Breast epithelium (tissue), 4 donors: ENCODE measurements at places on chromosomes 6 and 20. TPM values are rescaled to one million over a fixed set of nuclear protein-coding genes. Genes with fewer than 3 reads are reported as not detected.

DNA sequence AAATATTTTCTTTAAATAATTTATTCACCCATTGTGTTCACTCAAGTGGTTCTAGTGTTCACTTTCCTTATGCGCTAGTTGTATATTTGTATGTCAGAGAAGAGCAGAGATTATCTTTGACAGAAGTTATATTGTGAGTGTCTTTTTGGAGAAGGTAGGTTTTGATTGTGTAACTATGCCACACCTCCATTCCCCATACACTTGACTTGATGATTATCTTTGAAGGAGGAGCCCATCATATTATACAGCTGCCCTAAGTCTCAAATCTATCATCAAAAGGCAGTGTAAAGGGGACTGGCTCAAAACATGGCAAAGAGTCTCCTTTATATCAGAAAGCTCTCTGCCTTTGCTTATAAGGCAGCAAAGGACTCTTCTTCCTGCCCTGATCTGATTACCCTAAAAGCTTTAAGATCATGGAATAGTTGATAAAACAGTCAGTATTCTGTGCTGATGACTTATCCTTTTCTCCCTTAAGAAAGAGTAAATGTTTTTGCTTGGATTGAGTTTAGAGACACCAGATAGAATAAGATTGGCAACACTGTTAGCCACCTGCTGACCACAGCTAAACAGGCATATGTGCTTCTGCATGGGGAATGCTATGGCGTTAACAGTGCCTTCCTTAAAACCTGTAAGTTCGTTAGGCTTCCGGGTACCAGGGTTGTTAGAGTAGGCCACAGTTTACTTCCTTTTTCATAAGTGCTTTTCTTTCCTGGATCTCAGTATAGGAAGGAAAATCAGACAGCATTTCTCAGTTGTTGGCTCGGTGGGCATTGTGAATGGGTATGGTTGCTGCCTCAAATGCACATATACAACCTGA, 22.6 kb downstream of the TOP1 start:
- no peaks in the 10 kb centered on the region for H3K36me3 ChIP-seq
- peak overlapping the region; percentile 4 for H3K27ac ChIP-seq
- no peak for DNase-seq
- no peaks in the 10 kb centered on the region for H3K27me3 ChIP-seq

GRCh38 chr20:31508517-31509244, 5.6 kb upstream of the HM13 start:
- no peaks in the 10 kb centered on the region for H3K4me1 ChIP-seq
- no peak for DNase-seq
- H3K36me3 ChIP-seq = no peaks in the 10 kb centered on the region
- H3K27ac ChIP-seq = no peak overlapping the region
- H3K27me3 ChIP-seq = no peaks in the 10 kb centered on the region

- H3K4me3 ChIP-seq = no peak overlapping the region
- no peak for DNase-seq
- no peaks in the 10 kb centered on the region for H3K36me3 ChIP-seq
- H3K4me1 ChIP-seq = no peaks in the 10 kb centered on the region
Observed at GRCh38 chr6:90892271-90892670, 305.4 kb upstream of the MAP3K7 start.

DNA sequence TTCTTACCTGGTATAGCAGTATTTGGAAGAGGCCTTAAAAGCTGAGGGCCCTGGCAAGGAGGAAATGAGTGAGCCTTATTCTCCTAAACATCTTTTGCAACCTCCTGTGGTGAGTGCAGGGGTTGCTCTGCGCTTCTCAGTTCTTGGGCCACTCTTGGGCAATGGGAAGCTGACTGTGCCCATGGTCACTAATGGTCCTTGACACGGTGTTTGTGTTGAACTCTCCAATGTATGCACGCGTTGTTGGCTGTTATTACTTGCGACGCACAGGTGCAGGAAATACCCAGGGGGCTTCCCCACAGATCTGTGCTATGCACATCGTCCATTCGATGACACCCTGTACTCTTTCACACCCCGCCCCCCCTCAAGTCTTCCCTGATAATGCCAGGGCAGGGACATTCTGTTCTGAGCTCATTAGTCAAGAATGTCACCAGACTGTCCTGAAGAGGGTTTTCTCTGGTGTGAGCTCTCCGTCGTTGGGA, 79.7 kb downstream of the EDN1 start:
- H3K27ac ChIP-seq = no peak overlapping the region
- H3K4me3 ChIP-seq = no peak overlapping the region
- H3K4me1 ChIP-seq = no peaks in the 10 kb centered on the region
- H3K36me3 ChIP-seq = no peaks in the 10 kb centered on the region

The TINAG gene
- not detected for total RNA-seq

DNA sequence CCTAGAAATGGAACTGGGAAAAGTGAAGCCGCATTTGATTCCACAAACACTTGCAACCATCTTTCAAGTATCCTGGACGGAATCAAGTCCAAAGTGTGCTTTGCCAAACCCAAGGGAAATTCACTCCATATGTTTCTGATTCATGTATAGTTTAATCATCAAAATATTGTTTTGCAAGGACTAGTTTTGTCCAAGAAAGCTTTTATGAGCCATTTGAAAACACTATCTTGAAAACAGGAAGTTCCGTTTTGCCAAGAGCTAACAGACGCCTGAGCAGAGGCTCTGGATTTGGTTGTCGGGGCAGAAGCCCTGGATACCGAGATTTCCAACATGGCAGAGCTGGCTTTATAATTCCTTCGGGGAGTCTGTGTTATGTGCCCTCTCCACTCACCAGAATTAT, 251.1 kb downstream of the PHACTR1 start:
- no peaks in the 10 kb centered on the region for H3K27me3 ChIP-seq
- H3K4me1 ChIP-seq = no peaks in the 10 kb centered on the region
- no peak for DNase-seq
- H3K27ac ChIP-seq = no peak overlapping the region
- no peaks in the 10 kb centered on the region for H3K36me3 ChIP-seq
- H3K4me3 ChIP-seq = no peak overlapping the region
